ENCODE measurements at places on chromosomes 7 and 10. TPM values are rescaled to one million over a fixed set of nuclear protein-coding genes. Genes with fewer than 3 reads are reported as not detected.

ZMIZ2 gene
- 124 TPM for total RNA-seq

ZNF804B gene
- total RNA-seq: not detected

TFEC gene
- 1.3 TPM for total RNA-seq

STEAP4 gene
- not detected for total RNA-seq

GRCh38 chr10:2427412-2427811, 639.9 kb upstream of the PFKP start:
- H3K4me1 ChIP-seq: no peaks in the 10 kb centered on the region
- H3K27ac ChIP-seq: no peak overlapping the region
- H3K27me3 ChIP-seq: no peaks in the 10 kb centered on the region
- H3K4me3 ChIP-seq: no peak overlapping the region
- H3K36me3 ChIP-seq: no peaks in the 10 kb centered on the region
- no peak for DNase-seq

- peaks cover 6% of the 10 kb centered on the region for H3K27me3 ChIP-seq
- H3K27ac ChIP-seq: no peak overlapping the region
- H3K4me1 ChIP-seq: peaks cover 4% of the 10 kb centered on the region
- no peak for DNase-seq
- no peak overlapping the region for H3K4me3 ChIP-seq
Observed at GRCh38 chr10:133247681-133248333, 10.2 kb downstream of the VENTX start.

DNA sequence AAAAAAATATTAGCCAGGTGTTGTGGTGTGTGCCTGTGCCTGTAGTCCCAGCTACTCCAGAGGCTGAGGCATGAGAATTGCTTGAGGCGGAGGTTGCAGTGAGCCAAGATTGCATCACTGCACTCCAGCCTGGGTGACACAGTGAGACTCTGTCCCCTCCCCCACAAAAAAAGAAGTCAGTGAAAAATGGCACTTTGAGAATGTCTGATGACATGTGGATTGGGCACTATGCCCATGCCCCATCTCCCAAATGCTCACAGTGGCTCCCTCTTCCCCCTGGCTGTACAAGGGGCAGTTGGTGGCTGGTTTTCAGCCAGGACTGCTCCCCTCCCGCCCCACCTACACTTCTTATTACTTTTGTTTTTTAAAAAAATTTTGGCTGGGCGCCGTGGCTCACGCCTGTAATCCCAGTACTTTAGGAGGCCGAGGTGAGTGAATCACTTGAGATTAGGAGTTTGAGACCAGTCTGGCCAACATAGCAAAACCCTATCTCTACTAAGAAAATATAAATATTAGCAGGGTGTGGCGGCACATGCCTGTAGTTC, 26.1 kb downstream of the IL15RA start:
- no peak for DNase-seq
- H3K27me3 ChIP-seq: no peaks in the 10 kb centered on the region
- H3K4me1 ChIP-seq: no peaks in the 10 kb centered on the region
- no peak overlapping the region for H3K4me3 ChIP-seq
- H3K27ac ChIP-seq: no peak overlapping the region

GRCh38 chr10:17239345-17240085, 11.5 kb downstream of the VIM start:
- no peak overlapping the region for H3K4me3 ChIP-seq
- no peak for DNase-seq
- H3K36me3 ChIP-seq: peaks cover 32% of the 10 kb centered on the region
- no peaks in the 10 kb centered on the region for H3K27me3 ChIP-seq
- no peak overlapping the region for H3K27ac ChIP-seq

NODAL gene
- not detected for total RNA-seq

DNA sequence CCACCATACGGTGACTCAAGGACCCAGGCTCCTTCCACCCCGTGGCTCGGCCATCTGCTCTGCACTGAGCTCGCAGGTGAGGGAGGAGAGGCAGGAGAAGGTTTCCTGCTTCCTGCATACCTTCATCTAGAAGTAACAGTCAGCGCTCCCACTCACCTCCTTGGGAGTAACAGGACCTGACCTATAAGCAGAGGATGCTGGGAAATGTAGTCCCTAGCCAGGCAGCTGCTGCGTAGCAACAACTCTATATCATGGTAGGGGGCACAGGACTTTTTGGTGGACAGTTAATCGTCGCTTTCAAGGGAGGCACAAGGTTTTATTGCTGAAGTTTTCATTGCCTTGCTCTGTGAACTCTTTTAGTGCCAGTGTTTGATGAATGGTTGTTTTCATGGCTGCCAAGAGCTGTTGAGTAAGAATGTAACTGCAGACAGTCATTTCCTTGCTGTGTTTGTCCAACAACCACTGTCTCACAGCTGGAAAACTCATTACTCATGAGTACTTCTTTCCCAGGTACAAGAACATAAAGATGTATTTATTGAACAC, 10.2 kb upstream of the ZFYVE27 start:
- no peaks in the 10 kb centered on the region for H3K36me3 ChIP-seq
- H3K27me3 ChIP-seq: peaks cover 20% of the 10 kb centered on the region
- peaks cover 1% of the 10 kb centered on the region for H3K4me1 ChIP-seq
- DNase-seq: no peak

- H3K27ac ChIP-seq: no peak overlapping the region
- H3K4me1 ChIP-seq: no peaks in the 10 kb centered on the region
- H3K4me3 ChIP-seq: no peak overlapping the region
- H3K36me3 ChIP-seq: no peaks in the 10 kb centered on the region
Observed at GRCh38 chr10:72746426-72747363, 54.8 kb downstream of the MCU start.

- no peaks in the 10 kb centered on the region for H3K36me3 ChIP-seq
- no peak overlapping the region for H3K4me3 ChIP-seq
- H3K27ac ChIP-seq: no peak overlapping the region
- no peak for DNase-seq
- no peaks in the 10 kb centered on the region for H3K4me1 ChIP-seq
Observed at GRCh38 chr10:90805206-90805605, 52.6 kb downstream of the HTR7 start.

ARHGAP22 gene
- total RNA-seq: 0.30 TPM

- H3K27ac ChIP-seq: no peak overlapping the region
- DNase-seq: no peak
- H3K4me1 ChIP-seq: no peaks in the 10 kb centered on the region
- no peaks in the 10 kb centered on the region for H3K36me3 ChIP-seq
- H3K4me3 ChIP-seq: no peak overlapping the region
Observed at GRCh38 chr7:155263581-155264143, 34.0 kb upstream of the INSIG1 start.

DNA sequence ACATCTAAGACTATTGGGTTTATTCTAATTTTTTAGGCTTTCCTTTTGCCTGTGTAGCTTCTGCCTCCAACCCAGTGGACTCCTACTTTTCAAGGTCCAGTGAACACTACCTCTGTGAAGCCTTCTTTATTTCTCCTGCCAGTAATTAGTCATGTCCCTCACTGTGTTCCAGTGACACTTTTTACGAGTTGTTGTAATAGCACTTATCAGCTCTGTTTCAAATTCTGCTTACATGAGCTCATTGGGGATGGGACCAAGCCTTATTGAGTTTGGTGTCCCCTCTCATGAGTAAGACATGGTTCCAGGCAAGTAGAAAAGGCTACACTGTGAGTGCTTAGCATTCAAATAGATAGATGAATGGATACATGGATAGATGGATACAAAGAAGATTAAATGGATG, 184.6 kb downstream of the HIBADH start:
- no peaks in the 10 kb centered on the region for H3K36me3 ChIP-seq
- H3K4me1 ChIP-seq: no peaks in the 10 kb centered on the region
- DNase-seq: no peak
- H3K27ac ChIP-seq: no peak overlapping the region

- H3K27ac ChIP-seq: peak overlapping the region; percentile 90
- peak; percentile 39 for DNase-seq
- peaks cover 30% of the 10 kb centered on the region for H3K4me1 ChIP-seq
- no peaks in the 10 kb centered on the region for H3K36me3 ChIP-seq
Observed at GRCh38 chr7:105677817-105678573, 96.7 kb upstream of the EFCAB10 start.

DNA sequence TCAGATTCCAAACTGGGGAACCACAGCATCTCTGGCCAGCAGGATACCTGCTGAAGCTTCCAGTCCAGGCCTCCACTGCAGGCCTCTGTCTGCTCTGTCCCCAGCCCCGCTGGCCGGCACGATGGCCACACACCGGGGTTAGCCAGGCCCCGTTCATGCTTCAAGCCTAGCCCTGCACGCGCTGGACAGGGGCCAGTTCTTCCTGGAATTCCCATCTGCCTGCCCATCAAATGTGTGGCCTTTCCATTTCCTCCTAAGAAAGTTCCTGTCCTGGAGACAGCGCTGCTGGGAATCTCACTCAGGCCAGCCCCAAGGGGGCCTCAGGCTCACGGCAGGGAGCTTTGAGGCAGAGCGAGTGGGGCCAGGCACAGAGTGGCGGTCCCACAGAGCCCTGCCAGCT, 18.0 kb downstream of the SH2B2 start:
- no peaks in the 10 kb centered on the region for H3K36me3 ChIP-seq
- H3K27ac ChIP-seq: no peak overlapping the region
- H3K4me1 ChIP-seq: peaks cover 4% of the 10 kb centered on the region
- DNase-seq: no peak
- no peaks in the 10 kb centered on the region for H3K27me3 ChIP-seq

DNA sequence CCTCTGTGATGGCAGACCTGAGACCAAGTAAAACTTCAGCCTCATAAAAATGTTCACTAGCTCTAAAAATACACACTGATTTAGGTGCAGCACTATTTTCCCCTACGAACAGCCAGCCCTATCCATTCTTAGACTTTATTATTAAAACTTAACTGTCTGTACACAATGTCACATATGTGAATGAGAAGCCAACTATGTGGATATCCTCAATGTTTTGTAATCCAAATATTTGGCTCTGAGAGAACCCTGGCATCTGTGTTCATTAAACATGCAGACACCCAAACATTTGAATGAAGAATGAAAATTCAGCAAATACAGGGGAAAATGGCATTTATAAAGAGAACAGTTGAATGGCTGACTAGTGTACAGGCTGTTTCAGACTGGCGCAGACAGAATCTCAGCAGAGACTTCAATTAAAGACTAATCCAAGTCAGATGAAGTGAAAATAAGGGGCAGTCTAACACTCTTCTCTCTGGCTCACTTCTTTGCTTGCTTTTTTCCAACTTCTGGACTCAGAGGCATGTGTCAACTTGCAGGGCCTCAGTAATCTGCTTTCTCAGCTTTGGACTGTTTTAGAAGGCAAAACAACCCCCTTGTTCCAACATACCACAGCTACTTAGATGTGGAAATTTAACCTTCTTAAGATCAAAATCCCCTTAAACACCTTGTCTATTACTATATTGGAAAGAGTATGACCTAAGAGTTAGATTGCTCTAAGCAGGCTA, 47.4 kb upstream of the FAM180A start:
- H3K36me3 ChIP-seq: no peaks in the 10 kb centered on the region
- peaks cover 4% of the 10 kb centered on the region for H3K4me1 ChIP-seq
- H3K27ac ChIP-seq: no peak overlapping the region

DNA sequence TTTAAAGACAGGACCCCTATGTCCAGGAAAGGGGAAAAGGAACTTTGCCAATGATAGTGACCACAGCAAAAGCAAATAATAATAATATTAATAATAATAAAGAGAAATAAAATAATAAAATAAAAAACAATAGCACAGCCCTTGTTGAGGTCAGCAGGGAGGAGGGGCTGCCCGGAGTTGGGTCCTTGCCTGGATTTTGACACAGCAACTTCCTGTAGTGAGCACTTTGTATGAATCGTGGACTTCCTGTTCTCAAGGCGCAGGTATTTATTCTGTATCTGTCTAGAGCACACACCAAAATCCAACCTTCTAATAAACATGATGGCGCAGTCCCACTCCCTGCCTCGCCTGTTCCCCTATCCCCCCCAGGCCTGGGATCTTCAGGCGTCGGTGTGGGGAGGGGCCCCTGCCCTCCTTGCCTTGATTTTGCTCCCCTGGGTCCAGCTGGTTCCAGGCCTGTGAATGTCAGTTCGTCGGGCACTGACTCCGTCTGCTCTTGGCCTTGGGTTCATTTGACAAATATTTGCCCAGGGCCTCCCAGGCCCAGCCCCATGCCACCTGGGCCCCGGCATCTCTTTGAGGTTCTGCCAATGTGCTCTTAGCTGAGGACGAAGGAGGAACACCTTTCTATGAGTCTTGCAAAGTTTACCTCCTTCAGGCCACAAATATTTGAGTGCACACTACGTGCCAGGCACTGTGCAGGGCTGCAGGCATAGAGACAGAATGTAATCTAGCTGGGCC, 13.9 kb downstream of the TRIM8 start:
- peaks cover 26% of the 10 kb centered on the region for H3K36me3 ChIP-seq
- peak overlapping the region; percentile 37 for H3K4me3 ChIP-seq
- H3K27me3 ChIP-seq: no peaks in the 10 kb centered on the region
- peak overlapping the region; percentile 90 for H3K27ac ChIP-seq
- H3K4me1 ChIP-seq: peaks cover 49% of the 10 kb centered on the region

- H3K27ac ChIP-seq: no peak overlapping the region
- DNase-seq: no peak
- peaks cover 20% of the 10 kb centered on the region for H3K4me1 ChIP-seq
Observed at GRCh38 chr10:33253411-33253810, 81.1 kb downstream of the NRP1 start.

A1CF gene
- total RNA-seq: not detected

TUBB8 gene
- total RNA-seq: not detected

DNA sequence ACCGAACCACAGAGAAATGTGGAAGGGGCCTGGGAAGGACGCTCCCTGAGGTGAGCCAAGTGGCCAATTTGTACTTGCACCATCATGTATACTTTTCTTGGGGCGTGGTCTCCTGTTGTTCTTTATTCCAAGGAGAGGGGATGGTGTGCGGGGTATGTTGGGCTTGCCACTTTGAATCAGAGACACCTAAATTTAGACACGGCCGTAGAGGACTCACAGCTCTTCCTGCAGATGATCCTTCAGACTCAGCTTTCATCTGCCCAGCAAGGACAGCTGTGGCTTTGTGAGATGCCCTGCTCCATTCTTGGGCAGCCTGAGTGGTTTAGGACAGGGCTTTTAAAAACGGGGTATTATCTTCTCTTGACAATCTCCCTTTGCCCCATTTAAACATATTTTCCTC, 473.2 kb downstream of the REEP3 start:
- no peaks in the 10 kb centered on the region for H3K4me1 ChIP-seq
- H3K36me3 ChIP-seq: no peaks in the 10 kb centered on the region
- DNase-seq: no peak
- no peak overlapping the region for H3K4me3 ChIP-seq

ANXA8L1 gene
- not detected for total RNA-seq

- H3K27ac ChIP-seq: no peak overlapping the region
- no peaks in the 10 kb centered on the region for H3K36me3 ChIP-seq
- no peaks in the 10 kb centered on the region for H3K4me1 ChIP-seq
Observed at GRCh38 chr10:95415621-95416031, 124.8 kb upstream of the PDLIM1 start.

GRCh38 chr10:110870823-110871297, 868 bp upstream of the PDCD4 start:
- no peak for DNase-seq
- H3K4me3 ChIP-seq: peak overlapping the region; percentile 98
- peaks cover 70% of the 10 kb centered on the region for H3K4me1 ChIP-seq

PCDH15 gene
- not detected for total RNA-seq

DNA sequence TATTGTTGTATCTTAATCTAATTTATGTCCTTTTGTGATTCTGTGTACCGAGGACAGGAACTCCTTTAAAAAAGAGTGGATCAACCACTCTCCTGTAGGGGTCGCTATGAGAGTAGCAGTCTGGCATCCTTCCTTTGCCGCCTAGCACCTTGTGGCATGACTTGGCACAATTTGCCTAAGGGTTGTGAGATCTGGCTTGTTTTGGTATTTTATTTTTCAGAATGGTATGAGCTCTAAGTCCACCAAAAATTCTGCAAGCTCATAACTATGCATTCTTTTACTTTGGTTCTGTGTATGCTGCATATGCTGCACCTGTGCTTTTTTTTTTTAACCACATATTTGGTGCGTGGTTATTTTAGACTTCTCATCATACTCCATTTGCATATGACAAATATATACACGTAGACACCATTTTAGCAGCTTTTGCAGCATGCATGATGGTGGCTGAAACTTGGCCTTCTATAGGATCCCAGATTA, 112.8 kb downstream of the CDK14 start:
- no peak overlapping the region for H3K27ac ChIP-seq
- no peaks in the 10 kb centered on the region for H3K36me3 ChIP-seq
- H3K4me3 ChIP-seq: no peak overlapping the region
